ENCODE measurements at places on chromosomes 11 and 22.

- DNase-seq = no peak
Measured at GRCh38 chr11:75964071-75964470, 149.1 kb downstream of the UVRAG start.

DNA sequence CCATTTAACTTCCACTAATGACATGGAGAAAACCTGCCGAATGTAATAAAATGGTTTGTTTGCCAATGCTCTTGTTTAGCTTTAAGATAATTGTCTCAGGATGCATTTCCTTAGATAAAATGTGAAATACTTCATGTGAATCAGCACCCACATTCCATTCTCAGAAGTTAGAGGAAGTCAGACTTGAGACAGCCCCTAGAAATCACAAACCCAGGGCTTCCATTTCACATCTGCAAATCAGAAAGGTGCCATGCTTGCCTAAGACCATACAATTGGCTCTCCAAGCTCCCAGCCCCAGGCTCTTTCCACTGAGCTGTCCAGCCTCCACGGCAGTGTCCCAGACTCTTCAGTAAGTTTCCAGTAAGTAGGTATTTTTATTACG is 35.6 kb upstream of the ADORA2A start:
- DNase-seq = peak; percentile 53

DNA sequence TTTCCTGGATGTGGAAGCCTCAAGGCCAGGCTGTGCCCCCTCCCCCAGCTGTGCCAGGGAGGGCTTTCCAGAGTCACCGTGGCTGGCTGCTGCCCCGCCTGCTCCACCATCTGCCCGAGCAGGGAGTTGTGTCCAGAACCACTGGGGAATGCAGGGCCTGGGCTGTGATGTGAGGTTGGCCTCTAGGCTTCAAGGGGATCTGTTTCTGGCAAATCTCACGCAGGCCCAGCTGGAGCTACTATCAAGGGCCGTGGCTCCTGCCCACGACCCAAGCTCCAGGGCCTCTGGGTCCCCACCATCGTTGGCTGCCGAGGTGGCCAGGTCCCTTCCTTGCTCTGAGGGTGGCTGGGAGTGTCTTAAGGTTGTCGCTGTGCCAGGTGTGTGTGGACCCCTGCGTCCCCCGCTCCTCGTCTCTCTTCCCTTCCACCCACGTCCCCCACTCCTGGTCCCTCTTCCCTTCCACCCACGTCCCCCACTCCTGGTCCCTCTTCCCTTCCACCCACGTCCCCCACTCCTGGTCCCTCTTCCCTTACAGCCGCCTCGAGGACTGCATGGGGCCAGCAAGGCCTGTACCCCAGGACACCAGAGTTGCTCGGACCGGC is 6.1 kb downstream of the BRSK2 start:
- no peak for DNase-seq

GRCh38 chr11:66327171-66328030 is 8.8 kb downstream of the RIN1 start:
- DNase-seq = peak; percentile 87

DNA sequence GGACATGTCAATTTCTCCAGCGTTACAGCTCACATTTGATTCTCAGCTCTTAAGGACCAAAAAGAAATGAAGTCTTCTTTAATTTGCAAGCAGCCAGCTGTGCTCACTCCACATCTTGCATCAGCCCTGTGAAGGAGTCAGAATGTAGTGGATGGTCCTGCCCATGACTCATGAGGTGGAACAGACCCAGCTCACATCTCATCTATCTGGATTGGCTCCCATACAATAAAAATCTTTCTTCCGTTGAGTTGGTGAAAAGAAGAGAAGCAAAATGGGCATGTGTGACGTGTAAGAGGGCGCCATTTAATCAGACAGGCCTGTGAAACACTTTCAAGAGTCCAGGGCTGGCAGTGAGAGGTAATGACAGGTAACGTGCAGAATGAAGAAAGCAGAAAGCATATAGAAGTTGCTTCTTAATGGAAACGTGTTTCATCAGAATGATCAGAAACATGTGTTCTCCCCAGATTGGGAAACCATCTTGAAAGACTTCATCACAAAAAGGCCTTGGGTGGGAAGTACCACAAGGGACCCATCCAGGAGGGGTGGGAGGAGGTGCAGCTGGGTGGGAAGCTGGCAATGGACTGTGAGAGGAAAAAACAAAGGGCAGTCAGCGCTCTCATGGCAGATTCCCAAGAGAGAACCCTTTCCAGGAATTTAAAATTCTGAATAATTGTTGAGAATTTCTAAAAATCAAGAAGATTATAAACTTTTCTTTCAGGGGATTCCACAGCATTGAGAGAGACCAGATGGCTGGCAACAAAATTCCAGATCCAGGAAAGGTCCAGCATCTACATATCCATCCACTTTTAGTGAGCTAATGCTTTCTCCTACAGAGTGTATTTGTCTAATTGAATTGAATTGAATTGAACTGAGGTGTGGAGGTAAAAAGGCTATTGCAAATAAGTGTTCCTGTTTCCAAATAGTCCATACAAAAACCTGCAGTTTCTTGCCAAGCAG is 57.0 kb downstream of the ETS1 start:
- DNase-seq = peak; percentile 96

DNA sequence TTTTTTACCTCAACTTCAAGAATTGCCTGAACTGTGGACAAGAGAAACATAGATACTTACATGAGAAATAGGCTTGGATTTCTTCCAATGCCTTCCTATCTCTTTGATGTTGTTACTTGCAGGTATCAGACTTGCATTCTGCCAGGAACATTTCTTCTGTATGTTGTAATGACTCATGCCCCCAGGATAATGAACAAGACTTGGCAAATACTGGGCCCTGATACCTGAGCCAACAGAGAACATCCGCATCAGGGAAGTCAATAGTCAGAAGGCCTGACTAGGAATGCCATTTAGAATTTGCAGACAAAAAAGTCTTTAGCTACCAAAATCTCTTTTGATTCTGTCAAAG is 273.7 kb upstream of the KIRREL3 start:
- DNase-seq = no peak

- DNase-seq = peak; percentile 79
Measured at GRCh38 chr11:126310200-126310991, 6.5 kb downstream of the DCPS start.

Data from fibroblast of skin of scalp (primary cell).